NCI-H1048 (cell line): ENCODE measurements at places on chromosomes 11 and 22.
A peak's percentile ranks its signal among the peaks of the same experiment; 100 is the strongest.

DNA sequence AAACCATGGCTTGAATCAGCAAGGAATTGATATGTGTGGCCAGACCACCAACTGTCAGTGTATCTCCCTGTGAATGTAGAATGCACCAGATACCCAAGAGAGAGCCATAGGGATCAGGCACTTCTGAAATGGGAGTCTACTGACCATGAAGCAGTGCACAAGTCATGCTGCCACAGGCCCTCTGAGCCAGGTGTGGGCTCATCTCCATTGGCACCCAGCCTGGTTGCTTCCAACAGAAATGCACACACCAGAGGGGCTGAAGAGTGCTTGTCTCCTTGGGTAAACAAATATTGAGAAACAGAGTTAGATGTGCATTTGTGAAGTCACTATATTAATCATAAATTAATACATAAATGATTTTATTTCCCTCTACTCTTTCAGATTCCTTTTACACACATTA, 28.4 kb upstream of the PANX1 start:
- DNase-seq, result no peak

DNA sequence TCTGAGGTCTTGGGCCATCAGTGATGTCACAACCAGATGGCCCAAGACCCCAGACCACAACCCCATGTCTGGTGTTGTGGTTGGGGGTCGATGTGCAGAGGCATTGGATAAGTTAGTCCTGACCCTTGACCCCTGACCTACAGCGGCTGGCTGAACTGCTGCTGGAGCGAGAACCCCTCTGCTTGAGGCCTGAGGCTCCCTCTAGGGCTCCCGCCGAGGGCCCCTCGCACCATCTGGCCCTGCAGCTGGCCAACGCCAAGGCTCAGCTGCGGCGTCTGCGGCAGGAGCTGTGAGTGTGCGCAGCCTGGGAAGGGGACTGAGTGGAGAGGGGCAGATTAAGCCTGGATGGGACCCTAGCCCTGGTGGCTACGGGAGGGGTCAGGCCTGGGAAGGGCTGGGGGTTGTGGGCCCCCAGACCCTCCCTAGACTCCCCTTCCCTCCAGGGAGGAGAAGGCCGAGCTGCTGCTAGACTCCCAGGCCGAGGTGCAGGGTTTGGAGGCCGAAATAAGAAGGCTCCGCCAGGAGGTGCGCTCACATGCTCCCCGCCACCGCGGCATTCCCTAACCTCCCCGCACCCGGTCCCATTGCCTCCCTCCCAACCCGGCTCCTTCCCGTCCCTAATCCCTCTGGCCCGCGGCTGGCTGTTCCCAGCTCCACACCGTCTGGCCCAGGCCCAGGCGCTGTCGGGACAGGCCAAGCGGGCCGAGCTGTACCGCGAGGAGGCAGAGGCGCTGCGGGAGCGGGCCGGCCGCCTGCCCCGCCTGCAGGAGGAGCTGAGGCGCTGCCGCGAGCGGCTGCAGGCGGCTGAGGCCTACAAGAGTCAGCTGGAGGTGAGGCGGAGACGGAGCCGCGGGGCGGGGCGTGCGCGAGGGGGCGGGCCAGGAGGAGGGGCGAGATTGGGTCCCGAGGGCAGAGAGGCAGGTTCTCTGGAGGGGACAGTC, 2.1 kb downstream of the CCDC88B start:
- DNase-seq, result peak; percentile 43

- DNase-seq, result no peak
These were observed 6.4 kb downstream of the MARK2 start for GRCh38 chr11:63845303-63845702.

GRCh38 chr22:37386441-37386840, 40.8 kb downstream of the ELFN2 start:
- DNase-seq, result no peak

GRCh38 chr22:47277531-47277930, 515.1 kb downstream of the TBC1D22A start:
- DNase-seq, result no peak
